ENCODE measurements at places on chromosomes 2 and 18.
A peak's percentile ranks its signal among the peaks of the same experiment; 100 is the strongest.

GRCh38 chr18:43992741-43993140 is 687.9 kb upstream of the SETBP1 start:
- DNase-seq = no peak

DNA sequence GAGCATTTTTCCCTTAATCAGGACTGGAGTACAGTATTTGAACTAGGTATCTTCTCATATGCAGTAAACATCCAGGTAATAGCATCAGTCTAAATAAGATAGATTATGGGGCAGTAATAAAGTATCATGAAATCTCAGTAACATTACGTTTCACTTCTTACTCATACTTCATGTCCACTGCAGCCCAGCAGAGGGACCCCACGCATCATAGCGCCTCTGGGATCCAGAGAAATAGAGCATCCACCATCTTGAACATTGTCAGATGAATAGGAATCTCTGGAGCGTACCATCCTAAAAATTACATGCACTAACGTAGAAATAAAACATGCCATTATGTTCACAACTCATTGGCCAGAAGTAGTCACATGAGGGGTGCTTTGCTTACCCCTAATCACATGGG is 499.0 kb downstream of the CPS1 start:
- DNase-seq = peak; percentile 1

DNA sequence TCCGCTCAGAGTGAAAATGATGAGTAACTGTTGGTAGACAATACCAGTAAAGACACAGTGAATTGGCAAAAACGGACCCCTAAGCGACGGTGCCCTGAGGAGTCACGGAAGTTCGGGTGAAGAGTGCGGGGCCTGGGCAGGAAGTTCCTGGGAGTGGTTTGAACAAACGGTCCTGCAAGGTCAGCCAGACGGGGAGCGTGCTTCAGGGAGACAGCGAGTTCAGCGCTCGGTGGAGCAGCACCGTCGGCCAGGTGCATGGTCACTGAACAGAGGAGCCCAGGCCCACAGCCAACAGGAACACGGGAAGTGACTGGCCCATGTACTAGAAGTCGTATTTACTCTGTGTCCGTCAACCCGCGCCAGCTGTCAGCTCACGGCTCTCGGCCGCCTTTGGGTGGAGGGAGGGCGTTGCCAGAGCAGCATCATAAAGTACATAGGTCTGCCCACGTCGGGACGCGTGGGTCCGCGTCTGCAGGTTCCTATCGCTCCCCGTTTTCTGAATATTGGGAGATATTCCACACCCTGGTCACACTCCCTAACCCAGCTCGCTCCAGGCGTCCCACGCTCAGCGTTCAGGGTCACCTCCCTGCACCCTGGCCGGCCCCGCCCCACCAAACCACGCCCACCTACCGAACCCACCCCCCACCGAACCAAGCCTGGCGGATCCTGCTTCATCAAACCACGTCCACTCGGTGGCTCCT is 75.6 kb upstream of the UXS1 start:
- DNase-seq = no peak

- DNase-seq = no peak
These were observed 276.9 kb upstream of the CHAC2 start for GRCh38 chr2:53490659-53491058.

- no peak for DNase-seq
These were observed 256.0 kb downstream of the DCDC2C start for GRCh38 chr2:3959372-3959771.

DNA sequence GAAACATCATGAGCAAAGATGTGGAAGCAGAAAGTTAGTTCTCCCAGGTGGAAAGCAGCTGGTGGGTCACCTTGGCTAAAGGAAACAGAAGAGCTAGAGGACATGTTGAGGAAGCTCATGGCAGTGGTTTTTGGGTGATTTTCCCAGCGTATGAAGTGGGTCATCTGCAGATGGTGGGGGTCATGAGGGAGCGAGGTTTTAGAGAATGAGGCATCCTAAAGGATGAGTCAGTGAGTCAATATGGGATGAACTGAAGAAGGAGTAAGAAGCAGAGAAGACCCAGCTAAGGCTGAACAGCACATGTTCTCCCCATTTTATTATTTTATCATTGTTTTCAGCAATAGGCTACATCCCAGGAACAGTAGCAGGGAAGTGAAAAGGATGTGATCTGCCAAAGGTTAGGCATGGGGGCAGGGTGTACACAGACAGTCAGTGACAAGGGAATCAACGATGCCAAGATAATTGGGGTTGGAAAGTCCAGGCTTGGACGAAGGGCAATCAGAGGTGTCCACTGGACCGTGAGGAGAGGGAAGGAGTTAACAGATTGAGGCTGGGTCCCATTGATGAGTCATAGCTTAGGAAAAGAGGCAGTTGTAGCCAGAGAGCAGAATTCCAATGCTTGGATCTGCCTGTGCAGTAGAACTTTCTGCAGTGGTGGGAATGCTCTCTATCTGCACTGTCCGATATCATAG is 289.3 kb upstream of the RAB12 start:
- DNase-seq = no peak

DNA sequence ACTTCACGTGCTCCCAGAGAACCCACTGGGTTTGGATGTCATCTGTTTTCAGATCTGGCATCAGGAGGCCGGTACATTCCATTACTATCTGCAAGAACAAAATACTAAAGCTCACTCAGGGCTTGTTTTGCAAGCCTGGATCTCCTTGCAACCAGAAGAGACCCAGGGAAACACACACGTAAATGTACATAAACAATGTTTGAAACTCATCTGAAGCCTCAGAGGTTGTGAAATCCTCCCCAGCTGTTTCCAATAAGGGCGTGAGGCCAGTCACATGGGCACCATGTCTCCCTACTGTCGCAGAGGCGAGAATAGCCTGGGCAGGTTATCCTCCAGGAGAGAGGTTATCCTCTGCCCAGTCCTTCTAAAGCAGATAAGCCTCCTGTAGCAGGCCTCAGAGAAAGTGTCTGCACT is 186.9 kb downstream of the GFPT1 start:
- no peak for DNase-seq

DNA sequence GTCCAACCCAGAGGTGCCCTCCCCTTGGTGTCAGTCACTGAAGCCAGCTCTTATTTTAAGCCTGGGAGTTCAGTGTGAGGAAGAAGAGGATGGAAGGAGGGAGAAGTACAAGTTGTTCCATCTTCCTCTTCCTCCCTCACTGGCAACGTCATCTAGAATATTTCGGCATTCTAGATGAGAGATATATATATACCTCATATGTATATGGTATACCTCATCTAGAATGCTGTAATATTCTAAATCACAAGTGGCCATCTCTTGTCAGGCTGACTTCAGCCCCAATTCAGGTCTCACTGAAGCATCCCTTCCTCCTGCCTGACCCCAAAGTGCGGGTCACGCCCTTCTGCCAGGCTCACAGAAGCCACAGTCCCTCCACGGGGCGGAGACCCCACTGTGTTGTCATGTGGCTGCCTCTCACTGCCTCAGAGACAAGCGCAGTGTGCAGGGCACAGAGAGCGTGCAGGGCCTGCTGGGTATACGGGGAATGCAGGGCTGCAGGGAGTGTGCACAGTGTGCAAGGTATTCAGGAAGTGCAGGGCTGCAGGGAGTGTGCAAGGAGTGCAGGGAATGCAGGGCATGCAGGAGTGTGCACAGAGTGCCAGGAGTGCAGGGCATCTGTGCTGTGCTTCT is 32.8 kb upstream of the B3GNT7 start:
- DNase-seq = no peak

- DNase-seq = no peak
These were observed 1293.5 kb upstream of the CHAC2 start for GRCh38 chr2:52474091-52474490.

DNA sequence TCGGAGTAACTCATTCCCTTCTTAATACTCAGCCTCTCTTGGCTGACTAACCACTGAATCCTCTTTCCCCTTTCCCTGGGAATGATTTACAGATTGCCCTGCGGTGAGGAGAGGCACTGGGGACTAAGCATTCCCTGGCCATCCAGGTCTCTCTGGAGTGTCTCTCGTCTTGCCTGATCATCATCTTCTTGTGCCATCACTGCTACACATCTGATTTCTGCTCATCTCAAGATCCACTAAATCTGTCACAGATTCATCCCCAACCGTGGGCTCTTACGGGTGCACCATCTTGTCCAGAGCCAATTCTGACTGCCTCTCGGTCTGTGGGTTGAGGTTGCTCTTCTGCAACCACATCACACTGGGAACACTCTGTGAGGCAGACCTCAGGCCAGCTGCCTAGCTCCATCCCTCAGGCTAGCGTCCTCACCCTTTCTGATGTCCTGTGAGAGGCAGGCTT is 12.0 kb downstream of the SFTPB start:
- DNase-seq = no peak

GRCh38 chr18:9133225-9133624 is 3.4 kb upstream of the ANKRD12 start:
- DNase-seq = no peak

DNA sequence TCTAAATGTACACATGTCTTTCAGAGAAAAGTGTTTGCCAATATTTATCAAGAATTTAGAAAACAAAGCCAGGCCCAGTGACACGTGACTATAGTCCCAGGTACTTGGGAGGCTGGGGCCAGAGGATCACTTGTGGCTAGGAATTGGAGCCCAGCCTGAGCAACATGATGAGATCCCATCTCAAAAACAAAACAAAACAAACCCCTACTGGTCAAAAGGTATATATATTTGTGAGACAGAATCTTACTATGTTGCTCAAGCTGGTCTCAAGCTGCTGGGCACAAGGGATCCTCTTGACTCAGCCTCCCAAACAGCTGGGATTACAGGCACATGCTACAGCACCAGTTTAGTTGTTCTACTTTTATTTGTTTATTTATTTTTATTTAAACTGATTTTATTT is 79.2 kb downstream of the ZDBF2 start:
- DNase-seq = no peak

- DNase-seq = no peak
These were observed 76.9 kb downstream of the USP40 start for GRCh38 chr2:233489666-233490065.

DNA sequence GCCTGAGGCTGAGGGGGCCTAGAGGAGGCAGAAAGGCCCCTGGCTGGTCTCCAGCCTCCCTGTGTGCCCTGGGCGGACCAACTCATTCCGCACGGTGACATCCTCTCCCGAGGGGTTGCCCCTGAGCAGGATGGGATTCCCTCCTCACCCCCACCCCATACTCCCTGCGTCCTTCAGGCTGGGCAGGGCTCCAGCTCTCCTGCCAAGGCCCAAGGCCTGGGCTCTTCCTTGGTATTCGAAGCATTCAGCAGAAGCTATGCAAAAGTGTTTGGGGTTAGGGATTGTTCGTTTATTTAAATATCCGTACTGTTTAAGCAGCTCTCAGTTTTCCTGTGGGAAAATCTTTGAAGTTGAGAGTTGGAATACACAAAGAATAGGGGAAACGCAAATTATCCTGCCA is 113.1 kb upstream of the RAB12 start:
- no peak for DNase-seq

- no peak for DNase-seq
These were observed 12.5 kb downstream of the GREB1L start for GRCh38 chr18:21254576-21254975.

- no peak for DNase-seq
These were observed 655.1 kb upstream of the SLC39A10 start for GRCh38 chr2:195001924-195002323.

- no peak for DNase-seq
These were observed 10.5 kb downstream of the DRC1 start for GRCh38 chr2:26412091-26412673.

GRCh38 chr2:122531290-122532071 is 776.0 kb downstream of the TSN start:
- no peak for DNase-seq

GRCh38 chr2:102520009-102520408 is 47.0 kb downstream of the SLC9A4 start:
- no peak for DNase-seq

DNA sequence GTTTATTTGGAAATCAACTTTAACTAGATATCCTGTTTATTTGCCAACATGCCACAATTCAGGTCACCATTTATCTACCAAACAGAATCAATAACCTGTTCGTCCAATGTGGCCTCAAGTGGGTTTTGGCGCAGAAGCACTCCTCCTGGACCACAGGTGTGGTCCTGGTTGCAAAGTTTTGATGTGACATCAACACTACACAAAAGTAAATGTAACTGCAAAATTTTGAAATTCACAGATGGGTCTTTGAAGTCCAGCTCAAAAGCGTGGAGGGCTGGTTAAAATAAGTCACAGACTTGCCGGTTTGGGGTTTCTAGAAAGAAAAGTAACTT is 474 bp upstream of the GCA start:
- no peak for DNase-seq

DNA sequence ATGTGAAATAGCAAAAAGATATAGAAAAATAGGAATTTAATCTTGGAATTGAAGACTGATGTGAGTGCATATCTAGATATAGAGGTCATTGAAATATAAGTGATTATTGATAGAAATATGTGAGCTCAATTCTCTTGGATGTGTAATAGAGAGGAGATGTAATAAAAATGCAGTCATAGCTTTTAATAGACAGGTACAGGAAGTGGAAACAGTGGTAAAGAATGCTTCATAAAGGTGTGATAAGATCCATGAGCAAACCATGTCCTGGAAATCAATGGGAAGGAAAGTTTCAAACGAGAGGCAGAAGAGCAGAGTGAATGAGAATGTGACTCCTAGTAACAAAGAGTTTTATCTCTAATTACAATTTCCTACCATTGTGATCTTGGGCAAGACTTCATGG is 634.7 kb upstream of the ZNF804A start:
- no peak for DNase-seq

DNA sequence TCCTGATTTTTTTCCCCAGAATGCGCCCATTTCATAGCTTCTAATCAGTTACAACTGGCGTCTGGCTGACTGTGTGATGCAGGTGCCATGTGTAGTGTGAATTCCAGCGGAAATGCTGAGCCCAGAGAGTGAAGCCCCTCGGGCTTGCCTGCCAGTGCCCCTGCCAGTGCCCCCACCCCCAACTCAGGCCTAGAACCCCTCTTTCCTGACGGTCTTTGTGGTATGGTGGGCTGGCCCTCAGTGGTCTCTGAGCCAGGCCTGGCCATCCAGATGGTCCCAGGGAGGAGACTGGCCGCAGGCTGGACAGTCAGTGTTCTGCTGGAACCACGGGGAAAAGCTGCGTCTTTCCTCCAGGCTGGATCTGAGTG is 3.1 kb downstream of the RAMP1 start:
- no peak for DNase-seq

GRCh38 chr2:183665425-183665824 is 541.2 kb downstream of the NUP35 start:
- no peak for DNase-seq

DNA sequence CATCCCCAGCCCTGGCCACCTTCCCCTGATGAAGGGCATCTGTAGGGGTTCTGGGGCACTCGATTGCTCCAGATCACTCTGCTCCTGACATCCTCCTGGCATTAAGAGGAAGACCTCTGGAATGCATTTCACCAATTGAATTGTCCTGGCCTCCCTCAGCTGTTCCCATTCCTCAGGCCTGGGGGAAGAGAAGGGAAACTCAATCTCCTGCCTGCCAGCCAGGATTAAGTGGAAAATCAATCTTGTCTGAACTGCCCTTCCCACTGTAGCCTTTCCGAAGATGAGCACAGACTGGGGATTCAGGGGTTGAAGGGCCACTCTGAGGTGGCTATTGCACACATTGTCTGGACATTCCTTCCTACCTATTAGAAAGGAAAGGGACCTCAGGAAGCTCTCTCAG is 99.8 kb downstream of the ALK start:
- DNase-seq = no peak
